Right ventricle myocardium inferior (tissue), 1 donor: ENCODE measurements at places on chromosomes 2 and 18. TPM values are rescaled to one million over a fixed set of nuclear protein-coding genes. Genes with fewer than 3 reads are reported as not detected.

OST4 gene
- 411 TPM for total RNA-seq

TTN gene
- 3,032 TPM for total RNA-seq

GAL3ST2 gene
- total RNA-seq, result not detected

HOXD3 gene
- total RNA-seq, result 0.30 TPM

CERS6 gene
- 65.7 TPM for total RNA-seq

QPCT gene
- total RNA-seq, result 1.7 TPM

PGAP1 gene
- 5.2 TPM for total RNA-seq

PCARE gene
- total RNA-seq, result 0.51 TPM

CRYGA gene
- not detected for total RNA-seq

CFAP65 gene
- total RNA-seq, result not detected

KRTCAP3 gene
- total RNA-seq, result 0.60 TPM

BCL11A gene
- 37.5 TPM for total RNA-seq

KCNG2 gene
- total RNA-seq, result not detected

ATP8B1 gene
- 5.0 TPM for total RNA-seq

EML6 gene
- 0.16 TPM for total RNA-seq

SERPINB2 gene
- not detected for total RNA-seq

CHST10 gene
- 10.5 TPM for total RNA-seq

RNF125 gene
- 5.6 TPM for total RNA-seq

SLC39A10 gene
- total RNA-seq, result 7.1 TPM

MAP3K19 gene
- total RNA-seq, result not detected

CPS1 gene
- 3.0 TPM for total RNA-seq

SERPINB3 gene
- not detected for total RNA-seq

SLC14A1 gene
- 24.9 TPM for total RNA-seq

FANCL gene
- total RNA-seq, result 10.4 TPM

MEP1B gene
- total RNA-seq, result not detected

ATOH8 gene
- total RNA-seq, result 29.1 TPM

NHEJ1 gene
- 9.7 TPM for total RNA-seq

CDH20 gene
- not detected for total RNA-seq

SLC20A1 gene
- total RNA-seq, result 10.2 TPM

NOL4 gene
- total RNA-seq, result not detected

SPC25 gene
- total RNA-seq, result 0.60 TPM

LYG1 gene
- 0.57 TPM for total RNA-seq

MATN3 gene
- total RNA-seq, result 0.19 TPM

ASB18 gene
- total RNA-seq, result 4.6 TPM

POTEI gene
- total RNA-seq, result not detected
